BE2C (cell line): ENCODE measurements at places on chromosomes 7 and 10.

DNA sequence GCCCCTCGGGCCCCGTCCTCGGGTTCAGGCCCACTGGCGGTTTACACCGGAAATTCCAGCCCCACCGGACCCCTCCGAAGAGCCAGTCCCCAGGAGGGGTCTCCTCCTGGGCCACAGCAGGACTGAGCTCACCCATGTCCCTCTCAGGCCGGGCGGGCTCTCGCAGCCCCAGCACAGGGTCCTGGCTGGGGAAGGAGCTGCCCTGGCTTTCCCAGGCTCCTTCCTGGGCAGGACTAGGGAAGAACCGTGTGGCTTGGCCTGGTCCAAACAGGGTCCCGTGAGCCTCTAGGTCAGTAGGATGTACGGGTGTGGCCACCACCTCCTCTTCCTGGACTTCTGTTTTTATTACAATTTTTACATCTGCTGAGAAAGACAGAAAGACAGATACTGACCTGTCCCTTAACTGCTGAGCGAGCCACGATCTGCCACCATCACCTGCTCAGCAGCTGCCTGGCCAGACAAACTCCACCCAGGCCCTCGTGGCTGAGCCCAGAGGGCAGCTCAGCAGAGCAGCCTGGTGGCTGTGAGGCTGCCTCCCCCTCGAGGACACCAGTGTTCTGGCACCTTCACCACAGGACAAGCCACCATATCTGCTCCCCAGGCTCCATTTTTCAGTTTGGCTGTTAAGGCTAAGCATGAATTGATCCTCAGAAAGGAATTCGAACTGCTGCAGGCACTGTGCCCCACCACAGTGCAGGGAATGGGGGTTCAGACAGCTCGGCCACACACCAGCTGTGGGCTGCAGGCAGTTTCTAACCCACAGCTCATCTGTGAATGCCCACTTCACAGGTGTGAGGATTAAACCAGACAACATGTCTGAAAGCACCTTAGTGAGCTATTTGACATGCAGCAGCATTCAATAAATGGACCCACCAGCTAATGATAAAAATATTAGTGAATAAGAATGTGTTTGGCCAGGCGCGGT is 14.5 kb upstream of the ZNF777 start:
- DNase-seq: no peak

- no peak for DNase-seq
Observed at GRCh38 chr7:108234281-108234680, 104.1 kb upstream of the LAMB4 start.

DNA sequence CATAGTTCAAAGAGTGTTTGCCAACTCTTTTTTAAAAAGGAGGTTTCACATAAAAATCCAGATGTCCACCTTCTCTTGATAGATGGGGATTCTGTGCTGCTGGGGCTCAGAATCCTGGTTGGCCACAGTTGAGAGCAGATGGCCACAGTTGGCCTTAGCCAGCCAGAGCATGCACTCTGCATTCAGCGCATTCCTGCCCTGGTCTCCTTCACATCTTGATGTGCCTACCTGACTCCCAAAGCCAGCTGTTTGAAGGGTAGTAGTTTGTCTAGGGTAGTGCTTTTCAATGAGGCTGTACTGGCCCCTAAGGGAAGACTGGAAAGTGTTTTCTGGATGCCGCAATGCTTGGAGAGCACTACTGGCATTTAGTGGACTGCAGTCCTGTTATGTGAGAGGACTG is 208.1 kb upstream of the HDAC9 start:
- peak; percentile 37 for DNase-seq

DNA sequence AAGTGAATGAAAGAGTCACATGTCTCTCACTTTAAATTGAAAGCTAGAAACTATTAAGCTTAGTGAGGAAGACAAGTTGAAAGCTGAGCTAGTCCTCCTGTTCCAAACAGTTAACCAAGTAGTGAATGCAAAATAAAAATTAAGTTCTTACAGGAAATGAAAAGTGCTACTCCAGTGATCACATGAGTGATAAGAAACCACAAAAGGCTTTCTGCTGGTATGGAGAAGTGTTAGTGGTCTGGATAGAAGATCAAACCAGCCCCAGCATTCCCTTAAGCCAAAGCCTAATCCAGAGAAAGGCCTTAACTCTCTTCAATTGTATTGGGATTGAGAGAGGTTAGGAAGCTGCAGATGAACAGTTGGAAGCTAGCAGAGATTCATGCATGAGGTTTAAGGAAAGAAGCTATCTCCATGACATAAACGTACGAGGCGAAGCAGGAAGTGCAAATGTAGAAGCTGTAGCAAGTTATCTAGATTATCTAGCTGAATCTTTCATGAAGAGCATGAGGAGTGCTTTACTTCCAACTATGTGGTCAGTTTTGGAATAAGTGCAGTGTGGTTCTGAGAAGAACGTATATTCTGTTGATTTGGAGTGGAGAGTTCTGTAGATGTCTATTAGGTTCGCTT is 261.6 kb downstream of the MDFIC start:
- no peak for DNase-seq

- peak; percentile 43 for DNase-seq
Observed at GRCh38 chr10:71746344-71747037, 26.8 kb downstream of the VSIR start.
